ENCODE measurements at places on chromosomes 13 and 19.
A peak's percentile ranks its signal among the peaks of the same experiment; 100 is the strongest.

DNA sequence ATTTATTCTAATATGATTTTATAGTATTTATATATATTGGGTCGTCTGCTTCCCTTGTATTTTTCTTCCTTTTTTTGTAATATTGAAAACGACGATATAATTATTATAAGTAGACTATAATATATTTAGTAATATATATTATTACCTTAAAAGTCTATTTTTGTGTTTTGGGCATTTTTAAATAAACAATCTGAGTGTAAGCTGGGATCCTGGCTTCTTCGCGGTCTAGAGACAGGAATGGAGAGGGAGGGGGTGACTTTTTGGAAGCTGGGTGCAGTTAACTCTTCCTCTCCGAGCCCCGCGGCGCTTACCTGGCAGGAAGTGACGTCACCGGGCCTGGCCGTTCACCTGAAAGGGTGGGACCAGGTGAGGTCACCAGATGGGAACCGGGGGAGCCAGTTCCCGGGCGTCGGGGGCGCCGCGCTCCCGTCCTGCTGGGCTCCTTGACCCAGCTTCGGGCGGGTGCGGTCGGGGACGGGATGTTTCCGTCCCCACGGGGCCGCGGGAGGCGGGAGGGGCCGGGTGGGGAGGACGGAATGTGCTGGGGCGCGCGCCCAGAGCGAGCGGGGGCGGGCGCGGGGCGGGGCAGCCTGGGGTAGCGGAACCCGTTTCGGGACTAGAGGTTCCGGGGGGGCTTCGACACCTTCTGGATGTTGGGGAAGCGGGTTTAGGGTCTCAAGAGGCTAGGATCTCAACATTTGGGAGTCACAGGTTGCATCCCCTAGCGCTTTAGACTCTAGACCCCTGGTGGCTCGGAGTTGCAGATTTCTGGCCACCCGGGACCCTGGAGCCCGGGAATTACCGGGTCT, 2.8 kb downstream of the ZFP36 start:
- DNase-seq = peak; percentile 73

DNA sequence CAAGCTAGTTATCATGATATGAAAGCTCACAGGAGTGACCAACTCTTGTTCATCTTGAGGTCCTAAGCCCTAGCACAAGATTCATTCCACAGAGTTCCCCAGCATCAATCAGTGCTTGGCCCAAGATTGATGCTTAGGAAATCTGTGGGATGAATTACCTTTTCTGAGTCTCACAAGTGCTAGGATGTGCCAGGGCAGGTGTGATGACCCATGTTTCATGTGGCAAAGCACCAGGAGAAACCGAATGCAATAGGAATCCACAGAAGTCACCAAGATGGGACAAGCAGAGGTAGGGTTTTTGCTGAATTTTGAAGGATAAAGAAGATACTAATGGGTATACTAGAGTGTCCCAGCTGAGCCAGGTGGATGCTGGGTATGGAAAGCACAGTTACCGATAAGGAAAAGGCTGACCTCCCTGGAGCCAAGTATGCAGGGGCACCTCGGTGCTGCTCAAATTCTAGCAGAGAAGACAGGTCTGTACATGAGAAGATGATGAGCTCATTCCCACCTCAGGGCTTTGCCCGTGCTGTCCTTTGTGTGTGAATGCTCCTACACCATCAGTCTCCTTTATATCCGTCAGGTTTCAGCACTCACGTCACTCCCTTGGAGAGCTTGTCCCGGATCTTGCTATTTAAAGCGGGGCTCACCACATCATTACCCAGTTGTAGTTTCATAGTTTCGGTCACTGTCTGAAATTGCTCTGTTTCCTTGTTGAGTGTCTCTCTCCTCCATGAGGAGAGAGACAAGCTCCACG, 168.9 kb upstream of the TSC22D1 start:
- DNase-seq = no peak

DNA sequence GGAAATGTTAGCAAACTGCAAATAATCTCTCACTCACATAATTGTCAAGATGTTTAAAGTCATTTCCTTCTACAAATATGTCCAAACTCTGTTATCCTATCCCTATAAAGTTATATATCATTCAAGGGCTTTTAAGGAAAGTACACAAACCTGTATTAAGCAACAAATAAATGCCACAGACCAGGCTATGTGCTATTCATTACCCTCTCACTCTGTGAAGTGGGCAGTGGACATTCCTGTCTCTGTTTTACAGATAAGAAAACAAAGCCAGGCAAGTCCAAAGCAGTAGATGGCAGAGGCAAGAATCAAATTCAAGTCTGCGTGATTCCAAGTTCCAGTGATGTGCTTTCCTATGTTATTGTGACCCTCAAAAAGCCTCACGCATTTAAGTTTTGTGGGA, 140.6 kb downstream of the LHFPL6 start:
- no peak for DNase-seq

DNA sequence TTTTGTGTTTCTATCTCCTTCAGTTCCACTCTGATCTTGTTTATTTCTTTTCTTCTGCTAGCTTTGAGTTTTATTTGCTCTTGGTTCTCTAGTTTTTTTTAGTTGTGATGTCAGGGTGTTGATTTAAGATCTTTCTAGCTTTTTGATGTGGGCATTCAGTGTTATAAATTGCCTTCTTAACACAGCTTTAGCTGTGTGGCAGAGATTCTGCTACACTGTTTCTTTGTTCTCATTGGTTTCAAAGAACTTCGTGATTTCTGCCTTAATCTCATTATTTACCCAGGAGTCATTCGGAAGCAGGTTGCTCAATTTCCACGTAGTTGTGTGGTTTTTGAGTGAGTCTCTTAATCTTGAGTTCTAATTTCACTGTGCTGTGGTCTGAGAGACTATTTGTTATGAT, 251.7 kb upstream of the HTR2A start:
- DNase-seq = no peak

GRCh38 chr13:86710013-86710412, 910.8 kb upstream of the SLITRK6 start:
- DNase-seq = no peak

GRCh38 chr13:66578305-66578704, 651.8 kb downstream of the PCDH9 start:
- DNase-seq = no peak

DNA sequence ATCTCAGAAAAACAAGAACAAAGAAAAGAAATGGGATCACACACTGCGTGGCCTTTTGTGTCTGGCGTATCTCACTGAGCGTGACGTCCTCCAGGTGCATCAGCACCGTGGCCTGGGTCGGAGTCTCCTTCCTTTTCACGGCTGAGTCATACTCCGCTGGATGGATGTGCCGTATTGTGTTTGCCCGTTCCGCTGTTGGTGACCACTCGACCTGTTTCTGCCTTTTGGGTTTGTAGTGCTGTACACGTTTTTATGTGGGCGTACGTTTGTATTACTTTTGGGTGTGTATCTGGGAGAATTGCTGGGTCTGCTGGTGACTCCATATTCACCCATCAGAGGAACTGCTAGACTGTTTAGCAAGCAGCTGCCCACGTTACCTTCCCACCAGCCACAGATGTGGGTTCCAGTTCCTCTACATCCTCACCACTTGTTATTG, 11.4 kb downstream of the ARID3A start:
- no peak for DNase-seq

DNA sequence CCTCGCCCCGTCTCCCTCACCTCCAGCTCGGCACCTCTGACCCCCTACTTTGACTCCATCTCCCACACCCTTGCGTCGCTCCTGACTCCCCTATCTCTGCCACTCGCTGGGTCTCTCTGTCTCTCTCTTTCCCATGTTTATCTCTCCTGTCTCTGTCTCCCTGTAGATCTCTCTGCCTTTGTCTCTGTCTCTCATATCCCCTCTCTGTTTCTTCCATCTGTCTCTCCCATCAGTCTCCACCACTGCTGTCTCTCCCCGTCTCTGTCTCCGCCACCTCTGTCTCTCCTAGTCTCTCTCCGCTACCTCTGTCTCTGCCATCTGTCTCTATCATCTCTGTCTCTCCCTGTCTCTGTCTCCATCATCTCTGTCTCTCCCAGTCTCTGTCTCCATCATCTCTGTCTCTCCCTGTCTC, 12.4 kb upstream of the BBC3 start:
- DNase-seq = no peak

GRCh38 chr13:82447416-82448077, 1434.7 kb downstream of the SLITRK1 start:
- DNase-seq = no peak

- no peak for DNase-seq
Observed at GRCh38 chr13:52949742-52950141, 78.9 kb upstream of the OLFM4 start.

DNA sequence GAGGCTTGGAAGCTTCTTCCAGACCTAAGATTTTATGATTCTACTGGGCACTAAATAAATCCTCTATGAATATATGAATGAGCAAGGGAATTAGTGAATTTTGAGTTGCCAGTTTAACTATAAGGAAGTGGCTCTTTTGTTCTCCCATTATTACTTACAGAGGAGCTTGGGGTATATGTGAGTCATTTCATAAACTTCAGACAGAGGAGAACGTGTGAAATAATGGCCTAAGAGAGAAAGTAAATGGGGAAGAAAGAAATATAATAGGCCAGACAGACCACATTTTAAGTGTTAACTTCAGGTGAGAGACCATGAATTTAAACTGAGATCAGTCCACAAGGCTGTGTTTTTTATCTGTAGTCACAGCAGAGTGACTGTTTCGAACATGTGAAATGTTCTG, 570.9 kb downstream of the GPC6 start:
- DNase-seq = no peak

GRCh38 chr19:42074513-42075363, 1.2 kb upstream of the ZNF574 start:
- no peak for DNase-seq

GRCh38 chr13:99737481-99738245, 233.9 kb downstream of the ZIC5 start:
- DNase-seq = no peak

DNA sequence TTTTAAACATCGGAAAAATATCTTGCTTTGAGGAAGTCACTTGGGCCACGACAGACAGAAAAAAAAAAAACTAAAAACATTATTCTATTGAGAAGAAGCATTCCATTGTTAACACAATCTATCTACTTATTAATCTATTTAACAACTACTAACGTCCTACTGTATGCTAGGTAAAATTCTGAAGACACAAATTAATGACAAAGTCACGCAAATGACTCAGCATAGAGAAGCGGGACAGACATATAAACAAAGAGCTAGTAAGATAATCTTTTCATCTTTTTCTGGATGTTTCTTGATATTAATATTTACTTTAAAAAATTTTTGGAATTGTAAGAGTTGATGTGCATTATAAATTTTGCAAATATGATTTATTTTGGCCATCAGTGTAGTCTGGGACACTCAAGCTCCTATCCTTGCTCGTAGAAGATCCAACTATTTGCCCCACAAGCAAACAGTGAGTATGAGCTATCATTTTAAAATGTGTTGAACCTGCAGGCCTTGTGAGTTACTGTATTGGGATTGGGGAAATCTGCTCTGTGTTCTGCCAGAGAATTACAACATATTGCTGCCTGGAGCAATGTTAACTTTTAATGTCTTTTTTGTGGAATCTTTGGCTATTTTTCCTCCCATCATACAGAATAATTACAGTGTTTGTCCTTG, 109.1 kb downstream of the PCDH9 start:
- DNase-seq = no peak

DNA sequence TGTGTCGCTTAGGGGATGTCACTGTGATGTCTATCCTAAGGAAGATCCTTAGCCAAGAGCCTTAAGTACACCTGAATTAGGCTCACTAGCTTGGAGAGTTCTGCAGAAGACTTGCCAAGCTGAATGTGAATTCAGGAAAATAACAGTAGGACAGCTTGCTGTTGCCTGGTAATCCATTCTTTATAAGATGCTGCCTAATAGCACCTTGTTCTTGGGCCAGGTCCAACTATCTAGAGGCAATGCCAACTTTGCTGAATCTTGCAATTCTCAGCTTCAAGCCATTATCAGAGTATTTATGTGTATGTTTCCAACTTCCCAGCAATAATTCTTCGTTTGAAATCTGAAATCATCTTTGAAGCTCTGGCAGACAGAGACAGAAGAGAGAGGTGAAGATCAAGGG, 102.8 kb downstream of the PCDH17 start:
- DNase-seq = no peak

DNA sequence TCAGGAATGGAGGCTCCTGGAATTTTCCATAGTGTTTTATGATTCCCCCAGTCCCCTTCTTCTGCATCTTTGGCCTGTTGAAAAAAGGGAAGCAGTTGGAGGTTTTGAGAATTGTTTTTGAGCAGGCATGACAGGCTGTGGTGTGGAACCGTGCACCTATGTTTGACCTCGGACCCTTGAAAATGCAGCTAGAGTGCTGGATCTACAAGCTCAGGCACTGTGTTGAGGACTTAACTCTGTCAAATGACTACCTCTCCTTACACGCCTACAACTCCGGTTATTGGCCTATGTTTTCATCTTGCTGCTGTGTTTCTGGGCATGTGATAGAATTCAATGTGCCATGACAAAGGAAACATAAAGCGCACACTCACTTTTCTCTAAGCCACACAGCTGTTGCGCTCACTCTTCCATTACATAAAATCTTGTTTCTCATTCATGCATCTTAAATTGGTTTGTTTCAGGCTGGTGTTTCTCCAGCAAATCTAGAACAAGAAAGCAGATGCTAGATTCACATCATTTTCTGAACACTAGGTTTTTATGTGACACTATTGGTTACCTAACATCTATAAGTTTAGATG, 616.6 kb downstream of the FGF9 start:
- DNase-seq = no peak

- DNase-seq = no peak
Observed at GRCh38 chr19:19211499-19212420, at the start of gene NCAN. NCAN (plus strand) TSS chr19:19211958; CDS start chr19:19216954, 4,996 bp downstream.

DNA sequence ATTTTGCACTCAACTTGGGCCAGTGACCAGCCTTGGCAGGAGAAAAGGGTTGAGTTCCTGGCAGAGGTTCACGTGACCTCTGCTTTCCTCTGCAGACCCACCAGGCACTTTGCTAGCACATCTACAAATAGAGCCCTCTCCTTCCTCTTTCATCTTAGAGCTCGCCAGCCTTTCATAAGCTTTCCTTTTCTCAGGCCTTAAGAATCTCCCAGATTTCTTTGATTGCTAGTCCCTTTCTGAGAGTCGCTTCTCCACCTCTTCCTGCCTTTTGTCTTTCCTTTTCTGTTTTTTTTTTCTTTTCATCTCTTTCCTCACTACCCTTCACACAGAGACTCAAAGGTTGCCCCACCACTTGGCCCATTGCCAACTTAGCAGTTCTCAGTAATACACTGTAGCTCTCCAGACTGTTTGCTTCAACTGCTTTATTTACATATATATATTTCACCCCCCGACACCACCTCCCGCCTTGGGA, 375.7 kb upstream of the SPRY2 start:
- no peak for DNase-seq

Measured in activated T-cell treated with anti-CD3 and anti-CD28 coated beads for 48 hours (primary cell).